ENCODE measurements at places on chromosomes 6 and 20.
A peak's percentile ranks its signal among the peaks of the same experiment; 100 is the strongest.

- peak; percentile 17 for DNase-seq
Measured at GRCh38 chr6:1535295-1535694, 74.4 kb upstream of the FOXC1 start.

DNA sequence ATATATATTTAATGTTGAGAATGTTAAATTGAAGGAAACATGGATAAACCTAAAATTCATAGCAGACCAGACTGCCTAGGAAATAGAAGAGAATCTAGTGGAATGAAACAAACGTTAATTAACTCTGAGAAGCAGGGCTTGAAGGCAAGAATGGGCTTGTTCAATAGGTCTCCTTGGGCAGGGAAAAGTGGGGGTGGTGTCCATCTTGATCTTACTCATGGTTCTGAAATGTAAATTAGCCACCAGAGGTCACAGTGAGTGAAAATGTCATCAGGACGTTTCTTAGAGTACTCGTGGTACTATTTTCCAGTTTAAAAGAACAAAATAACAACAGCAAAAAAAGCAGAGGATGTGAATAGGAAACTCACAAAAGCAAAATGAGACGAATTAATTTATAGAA, 66.8 kb upstream of the BTBD3 start:
- DNase-seq = peak; percentile 54

DNA sequence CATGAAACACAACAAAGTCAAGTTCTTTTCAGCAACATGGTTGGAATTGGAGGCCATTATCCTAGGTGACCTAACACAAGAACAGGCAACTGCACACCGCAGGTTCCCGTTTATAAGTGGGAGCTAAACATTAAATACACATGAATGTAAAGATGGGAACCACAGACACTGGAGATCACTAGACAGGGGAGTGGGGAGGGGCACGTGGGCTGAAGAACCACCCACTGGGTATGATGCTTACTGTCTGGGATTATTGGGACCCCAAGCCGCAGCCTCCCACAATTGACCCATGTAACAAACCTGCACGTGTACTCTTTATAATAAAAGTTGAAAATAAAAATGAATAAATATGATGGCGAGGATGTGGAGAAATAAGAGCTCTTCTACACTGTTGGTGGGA, 8.6 kb upstream of the RAET1G start:
- DNase-seq = no peak

- no peak for DNase-seq
Measured at GRCh38 chr6:112154711-112155110, 67.3 kb downstream of the FAM229B start.

GRCh38 chr6:105983763-105984162, 102.4 kb upstream of the PRDM1 start:
- DNase-seq = no peak

GRCh38 chr6:83436674-83437073, 5.8 kb upstream of the ME1 start:
- no peak for DNase-seq

GRCh38 chr20:39103732-39104131, 141.6 kb downstream of the DHX35 start:
- DNase-seq = peak; percentile 29

DNA sequence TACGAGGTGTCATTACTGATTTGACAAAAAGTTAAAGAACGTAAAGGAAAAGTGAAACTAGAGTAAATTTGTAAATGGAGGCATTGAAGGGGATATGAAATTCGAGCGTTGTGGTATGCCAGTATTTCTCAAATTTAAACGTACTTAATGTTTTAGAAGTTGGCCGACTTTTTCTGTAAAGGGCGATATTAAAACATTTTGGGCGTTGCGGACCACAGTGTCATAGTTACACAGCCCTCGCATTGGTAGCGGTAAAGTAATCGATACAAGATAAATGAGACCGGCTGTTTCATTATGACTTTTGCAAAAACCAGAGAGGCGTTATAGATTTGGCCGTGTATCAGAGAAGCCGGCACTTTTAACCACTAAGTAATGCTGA, 39.6 kb downstream of the OR2B2 start:
- DNase-seq = no peak

All from GM23248 (cell line).